DND-41 (cell line): ENCODE measurements at places on chromosomes 4 and X.

DNA sequence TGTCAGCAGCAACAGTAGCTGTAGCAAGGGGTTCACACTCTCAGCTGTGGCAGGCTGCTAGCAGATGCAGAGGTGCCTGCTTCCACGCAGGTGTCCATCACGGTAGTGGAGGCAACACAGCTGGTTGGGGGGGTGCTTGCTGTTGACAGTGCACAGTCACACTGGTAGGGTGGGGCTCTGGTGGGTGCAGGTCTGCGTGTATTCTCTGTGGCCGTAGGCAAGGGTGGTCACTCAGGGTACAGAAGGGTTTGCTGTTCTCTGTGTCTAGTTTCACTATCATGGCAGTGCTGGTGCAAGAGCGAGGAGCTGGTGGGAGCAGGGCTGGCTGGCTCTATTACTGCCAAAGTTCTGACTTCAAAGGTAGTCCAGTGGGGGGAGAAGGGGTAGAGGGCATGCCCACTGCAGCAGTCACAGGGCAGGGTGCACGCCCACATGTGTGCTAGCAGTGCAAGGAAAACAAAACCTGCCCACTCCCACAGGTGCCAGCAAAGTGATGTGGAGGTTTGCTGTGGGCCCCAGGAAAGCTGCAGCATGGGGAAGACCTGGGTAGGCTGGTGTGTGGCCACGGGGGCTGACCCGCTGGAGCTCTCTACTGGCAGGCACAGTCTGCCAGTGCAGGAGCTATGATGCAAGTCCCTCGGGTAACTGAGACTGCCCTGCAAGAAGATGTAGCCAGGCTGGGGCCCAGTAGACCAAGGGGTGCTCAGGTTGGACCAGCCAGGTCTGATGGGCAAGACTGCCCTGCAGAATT, 21.6 kb upstream of the WDR17 start:
- no peak for DNase-seq

DNA sequence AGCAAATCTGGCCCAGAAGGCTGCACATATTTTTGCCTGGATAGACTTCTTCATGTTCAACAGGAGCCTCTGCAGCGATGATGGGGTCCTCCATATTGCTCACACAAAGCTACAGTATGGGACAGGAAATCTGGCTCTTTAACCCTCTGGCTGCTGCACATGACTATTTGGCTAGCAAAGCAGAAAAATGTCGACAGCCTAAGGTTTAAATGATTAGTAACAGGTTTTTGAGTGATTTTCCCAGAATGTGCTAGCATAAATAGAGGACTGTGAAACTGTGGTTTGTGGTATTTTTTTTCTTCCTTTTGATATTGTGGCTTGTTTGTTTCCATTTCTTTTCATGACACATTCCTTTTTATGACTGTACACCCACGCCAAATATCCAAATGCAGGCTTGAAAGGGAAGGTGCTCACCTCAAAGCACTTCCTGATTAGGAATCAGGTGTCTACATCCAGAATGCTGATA, 120.2 kb upstream of the GK2 start:
- DNase-seq: peak; percentile 61

GRCh38 chrX:34426334-34426733, 230.8 kb downstream of the TMEM47 start:
- DNase-seq: no peak

- no peak for DNase-seq
These were observed 192.7 kb downstream of the RCHY1 start for GRCh38 chr4:75321484-75321883.

DNA sequence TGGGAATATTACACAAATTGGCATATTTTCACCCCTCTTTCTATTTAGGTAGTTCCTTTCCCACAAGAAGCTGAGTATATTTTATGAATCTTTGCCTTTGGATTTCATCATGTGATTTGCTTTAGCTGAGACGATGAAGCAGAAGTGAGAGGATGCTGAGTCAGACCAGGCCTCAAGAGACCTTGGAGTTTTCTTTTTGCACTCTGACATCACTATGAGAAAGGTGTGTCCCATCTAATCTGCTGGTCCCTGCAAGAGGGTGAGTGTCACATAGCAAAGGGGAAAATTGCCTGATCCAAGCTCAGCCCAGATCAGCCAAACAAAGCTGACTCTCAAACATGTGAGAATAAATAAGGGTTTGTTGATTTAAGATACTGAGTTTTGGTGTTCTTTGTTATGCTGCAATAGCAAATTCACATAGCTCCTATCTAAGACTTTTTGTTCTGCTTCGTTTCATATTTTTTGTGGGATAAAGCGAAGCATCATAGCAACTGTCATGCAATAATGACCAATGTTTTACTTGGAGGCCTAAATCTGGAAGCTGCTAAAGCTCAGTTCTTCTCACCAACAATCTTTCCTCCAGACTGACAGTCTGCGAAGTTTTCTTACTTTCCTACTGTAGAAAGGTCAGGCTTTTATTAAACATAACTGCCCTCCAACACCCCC, 176.9 kb downstream of the PDHA2 start:
- DNase-seq: no peak

- no peak for DNase-seq
These were observed 147.2 kb upstream of the MXRA5 start for GRCh38 chrX:3493605-3494004.

DNA sequence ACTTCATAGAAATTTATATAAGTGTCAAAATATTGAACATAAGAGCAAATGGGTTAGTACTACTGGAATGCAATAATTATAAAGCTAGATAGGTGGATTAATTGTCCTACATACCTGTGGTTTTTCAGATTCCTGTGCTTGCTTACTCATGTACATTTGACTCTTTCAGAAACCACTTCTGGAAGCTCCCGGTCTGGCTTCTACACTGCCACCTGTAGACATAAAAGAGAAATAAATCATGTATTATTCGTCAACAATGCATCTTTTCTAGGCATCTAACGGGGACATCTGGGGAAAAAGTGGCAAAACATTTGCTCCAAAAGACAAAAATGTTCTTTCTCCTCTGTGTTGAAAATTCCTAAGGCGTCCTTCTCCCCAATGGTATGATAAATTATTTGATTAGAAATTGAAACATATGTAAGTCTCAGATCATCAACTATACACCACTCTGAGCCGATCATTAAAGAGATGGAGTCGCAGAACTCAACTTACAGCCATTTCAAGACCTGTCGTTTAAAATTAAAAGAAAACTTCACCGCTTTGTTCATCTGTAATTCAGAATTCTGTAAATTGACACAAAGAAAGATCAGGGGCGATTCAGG, 648.7 kb upstream of the DIPK2B start:
- peak; percentile 41 for DNase-seq

GRCh38 chrX:68999356-68999755, 165.9 kb downstream of the PJA1 start:
- no peak for DNase-seq

DNA sequence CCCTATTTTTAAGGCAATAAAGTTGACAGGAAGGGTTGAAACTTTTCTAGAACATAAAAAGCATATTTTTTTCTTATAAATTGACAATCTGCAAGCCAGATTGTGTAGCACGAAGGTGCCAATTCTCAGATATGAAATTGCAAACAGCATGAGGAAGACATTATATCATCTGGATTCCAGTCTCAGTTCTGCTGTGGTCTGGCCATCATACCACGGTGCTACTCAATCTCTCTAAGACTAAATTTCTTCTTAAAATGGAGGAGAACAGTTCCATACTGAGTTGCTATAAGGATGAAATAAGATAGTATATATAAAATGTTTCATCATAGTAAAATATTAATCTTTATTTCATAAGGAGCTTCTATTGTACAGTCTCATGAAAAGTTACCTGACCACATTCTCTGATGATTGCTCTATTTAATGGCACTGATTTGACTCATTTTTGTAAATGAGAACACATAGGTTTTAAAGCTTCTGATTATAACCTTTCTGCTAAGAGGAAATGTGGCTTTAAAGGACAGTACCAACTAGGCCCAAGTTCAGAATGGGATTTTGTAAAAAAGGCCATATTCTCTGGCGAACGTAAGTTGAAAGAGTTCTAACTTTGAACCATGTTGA, 127.9 kb downstream of the SHROOM3 start:
- DNase-seq: no peak

DNA sequence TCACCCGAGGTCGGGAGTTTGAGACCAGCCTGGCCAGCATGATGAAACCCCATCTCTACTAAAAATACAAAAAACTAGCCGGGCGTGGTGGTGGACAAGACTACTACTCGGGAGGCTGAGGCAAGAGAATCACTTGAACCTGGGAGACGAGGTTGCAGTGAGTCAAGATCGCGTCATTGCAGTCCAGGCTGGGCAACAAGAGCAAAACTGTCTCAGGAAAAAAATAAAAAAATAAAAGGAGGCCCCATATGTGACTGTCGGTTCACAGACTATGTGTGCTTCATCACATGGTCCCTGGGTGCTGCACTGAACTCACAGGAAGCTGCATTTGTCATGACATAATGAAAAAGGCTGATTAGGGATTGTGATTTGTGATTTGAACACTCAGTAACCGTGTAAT, 6.4 kb downstream of the TRIML1 start:
- DNase-seq: no peak

DNA sequence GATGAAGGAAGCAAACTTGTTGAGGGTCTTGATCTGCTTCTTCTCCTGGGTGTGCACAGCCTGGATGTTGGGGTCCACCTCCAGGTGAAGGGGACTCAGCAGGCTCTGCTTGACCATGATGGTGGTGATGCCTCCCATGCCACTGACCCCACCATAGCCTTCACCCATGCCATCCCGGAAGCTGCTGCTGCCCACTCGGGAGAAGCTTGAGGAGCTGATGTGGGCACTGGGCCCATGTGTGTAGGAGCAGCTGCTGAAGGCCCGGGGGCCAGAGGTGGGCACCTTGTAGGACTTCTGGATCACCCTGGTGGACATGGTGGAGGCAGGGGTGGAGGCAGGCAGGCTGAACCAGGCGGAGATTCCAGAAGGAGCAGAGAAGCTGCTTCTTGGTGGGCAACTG, 432.7 kb upstream of the DIPK2B start:
- DNase-seq: no peak

- no peak for DNase-seq
These were observed 70.9 kb downstream of the MAGEB5 start for GRCh38 chrX:26286836-26287235.

- no peak for DNase-seq
These were observed 47.6 kb upstream of the UXT start for GRCh38 chrX:47706575-47706974.

DNA sequence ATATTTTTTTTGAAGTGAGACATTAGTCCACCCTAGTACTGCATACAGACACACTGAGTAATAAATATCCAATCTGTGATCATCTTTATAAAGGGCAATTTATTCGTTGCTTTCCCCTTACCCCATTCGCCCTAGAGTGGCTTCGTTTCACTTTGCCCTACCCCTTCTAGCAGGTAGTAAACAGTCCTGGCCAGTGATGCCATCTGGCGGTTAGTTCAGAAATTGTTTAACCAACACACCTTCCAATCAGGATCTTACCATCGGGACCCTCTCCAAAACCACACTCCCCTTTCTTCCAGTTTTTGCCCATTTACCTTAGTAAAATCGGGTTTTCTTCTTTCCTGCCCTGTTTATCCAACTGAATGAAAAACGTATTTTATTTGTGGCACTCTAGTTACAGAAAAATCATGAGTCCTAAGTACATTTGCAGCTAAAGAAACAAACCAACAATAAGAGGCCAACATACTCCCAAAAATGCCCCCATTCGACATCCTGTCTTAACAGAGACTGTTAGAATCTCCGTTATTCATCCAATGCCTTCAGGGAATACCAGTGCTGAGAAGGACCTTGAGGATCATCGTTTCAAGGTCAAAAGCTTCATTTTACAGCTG, 2.2 kb downstream of the PPA2 start:
- DNase-seq: peak; percentile 77

DNA sequence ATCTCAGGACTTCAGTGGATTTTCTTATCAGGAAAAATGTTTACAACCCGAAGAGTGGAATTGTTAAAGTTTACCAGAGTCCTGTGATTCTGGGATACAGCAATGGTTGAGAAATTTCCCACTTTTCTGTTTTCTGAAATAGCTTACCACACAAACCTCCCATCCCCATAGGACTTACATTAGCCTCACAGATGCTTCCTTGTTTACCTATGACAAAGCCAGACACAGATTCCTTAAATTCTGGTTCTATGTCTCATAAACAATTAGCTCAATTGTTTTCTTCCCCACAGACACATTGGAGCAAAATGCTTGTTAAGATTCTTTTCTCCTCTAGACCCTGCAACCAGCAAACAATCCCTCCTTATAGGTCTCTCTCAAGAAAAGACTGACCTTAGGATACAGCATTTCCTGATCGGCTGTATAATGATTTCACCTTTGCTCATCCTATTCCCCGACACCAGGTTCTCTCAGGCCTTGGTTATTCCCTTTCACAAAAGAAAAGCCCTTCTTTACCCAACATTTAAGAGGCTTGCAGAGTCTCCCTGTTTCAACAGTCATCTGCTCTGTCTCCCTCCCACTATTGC, 886.2 kb downstream of the ARAP2 start:
- no peak for DNase-seq

- DNase-seq: no peak
These were observed 159.4 kb downstream of the MGST2 start for GRCh38 chr4:139824882-139825522.

DNA sequence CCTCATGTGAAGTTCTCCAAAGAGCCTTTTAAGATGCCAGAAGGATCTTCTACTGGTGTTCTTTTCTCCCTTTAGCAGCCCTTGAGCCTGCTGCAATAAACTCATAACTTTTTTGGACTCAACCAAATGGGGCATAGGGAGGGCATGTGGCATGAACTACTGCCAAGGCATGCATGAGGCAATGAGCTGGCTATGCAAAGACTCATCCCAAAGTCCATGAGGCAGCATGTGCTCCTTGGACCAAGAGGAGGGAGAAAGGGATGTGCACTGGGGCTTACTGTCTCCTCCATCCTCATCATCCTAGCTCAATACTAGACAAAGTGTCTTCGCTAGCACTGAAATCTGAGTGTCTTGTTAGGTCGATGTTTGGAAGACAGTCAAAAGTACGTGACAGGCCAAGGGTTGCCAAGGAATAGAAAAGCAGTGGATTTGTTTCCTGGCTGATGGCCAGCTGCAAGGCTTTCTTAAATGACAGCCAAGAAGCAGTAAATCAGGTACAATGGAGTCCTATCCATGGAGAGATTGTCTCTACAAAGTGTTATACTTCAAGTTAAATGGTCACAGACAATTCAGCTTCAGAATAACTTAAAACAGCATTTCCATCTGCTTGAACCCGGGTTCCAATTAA, 44.5 kb upstream of the ATXN3L start:
- no peak for DNase-seq

DNA sequence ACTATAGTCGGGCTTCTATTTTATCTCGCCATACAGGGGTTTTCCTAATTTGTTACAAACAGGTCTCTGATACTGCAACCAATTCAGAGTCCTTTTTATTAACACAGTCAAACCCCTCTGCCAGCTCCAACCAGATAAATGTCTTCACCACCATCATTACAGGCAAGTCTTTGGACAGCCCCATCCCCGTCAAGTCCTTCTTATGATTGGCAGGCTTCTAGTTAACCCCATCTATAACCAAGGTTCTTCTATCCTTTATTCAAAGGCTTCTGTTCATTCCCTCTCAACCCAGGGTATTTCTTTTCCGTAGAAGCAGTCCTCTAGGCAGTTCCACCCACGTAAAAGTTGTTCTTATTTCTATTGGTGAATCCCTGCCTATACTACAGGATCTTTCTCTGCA, 29.9 kb upstream of the FOXR2 start:
- DNase-seq: no peak

GRCh38 chrX:10485326-10485725, 135.1 kb downstream of the MID1 start:
- no peak for DNase-seq
